H9 (cell line): ENCODE measurements at places on chromosomes 7 and 10.

DNA sequence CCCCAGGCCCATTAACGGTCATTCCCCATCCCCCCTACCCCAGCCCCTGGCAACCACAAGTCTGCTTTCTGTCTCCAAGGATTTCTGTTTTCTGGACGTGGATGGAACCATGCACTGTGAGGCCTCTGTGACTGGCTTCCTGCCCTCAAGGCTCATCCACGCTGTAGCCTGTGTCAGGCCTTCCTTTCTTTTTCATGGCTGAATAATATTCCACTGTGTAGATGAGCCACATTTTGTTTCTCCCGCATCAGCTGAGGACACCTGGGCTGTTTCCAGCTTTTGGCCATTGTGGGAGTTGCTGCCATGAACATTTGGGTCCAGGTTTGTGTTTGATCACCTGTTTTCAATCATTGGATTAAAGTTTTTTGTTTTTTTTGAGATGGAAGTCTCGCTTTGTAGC is 50.0 kb downstream of the UNCX start:
- DNase-seq: no peak

DNA sequence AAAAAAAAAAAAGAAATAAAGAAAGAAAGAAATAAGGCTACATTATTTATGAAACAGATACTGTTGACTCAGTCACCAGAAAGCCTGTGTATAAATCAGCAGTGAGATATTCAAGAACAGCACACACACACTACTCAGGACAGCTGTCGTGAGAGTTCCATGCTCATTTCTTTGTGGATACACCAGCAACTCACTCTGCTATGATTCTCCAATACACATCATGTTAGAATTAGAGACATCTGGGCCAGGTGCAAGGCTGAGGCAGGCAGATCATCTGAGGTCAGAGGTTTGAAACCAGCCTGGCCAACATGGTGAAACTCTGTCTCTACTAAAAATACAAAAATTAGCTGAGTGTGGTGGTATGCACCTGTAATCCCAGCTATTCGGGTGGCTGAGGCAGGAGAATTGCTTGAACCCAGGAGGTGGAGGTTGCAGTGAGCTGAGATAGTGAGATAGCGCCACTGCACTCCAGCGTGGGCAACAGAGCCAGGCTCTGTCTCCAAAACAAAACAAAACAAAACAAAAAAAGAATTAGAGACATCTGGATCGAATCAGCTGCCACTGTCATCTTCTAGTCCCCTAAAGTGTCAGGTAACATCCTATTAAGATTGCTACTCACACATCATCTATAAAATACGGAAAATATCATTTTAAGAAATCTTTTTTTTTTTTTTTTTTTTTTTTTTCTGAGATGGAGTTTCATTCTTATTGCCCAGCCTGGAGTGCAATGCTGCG is 11.2 kb upstream of the NUPR2 start:
- no peak for DNase-seq

DNA sequence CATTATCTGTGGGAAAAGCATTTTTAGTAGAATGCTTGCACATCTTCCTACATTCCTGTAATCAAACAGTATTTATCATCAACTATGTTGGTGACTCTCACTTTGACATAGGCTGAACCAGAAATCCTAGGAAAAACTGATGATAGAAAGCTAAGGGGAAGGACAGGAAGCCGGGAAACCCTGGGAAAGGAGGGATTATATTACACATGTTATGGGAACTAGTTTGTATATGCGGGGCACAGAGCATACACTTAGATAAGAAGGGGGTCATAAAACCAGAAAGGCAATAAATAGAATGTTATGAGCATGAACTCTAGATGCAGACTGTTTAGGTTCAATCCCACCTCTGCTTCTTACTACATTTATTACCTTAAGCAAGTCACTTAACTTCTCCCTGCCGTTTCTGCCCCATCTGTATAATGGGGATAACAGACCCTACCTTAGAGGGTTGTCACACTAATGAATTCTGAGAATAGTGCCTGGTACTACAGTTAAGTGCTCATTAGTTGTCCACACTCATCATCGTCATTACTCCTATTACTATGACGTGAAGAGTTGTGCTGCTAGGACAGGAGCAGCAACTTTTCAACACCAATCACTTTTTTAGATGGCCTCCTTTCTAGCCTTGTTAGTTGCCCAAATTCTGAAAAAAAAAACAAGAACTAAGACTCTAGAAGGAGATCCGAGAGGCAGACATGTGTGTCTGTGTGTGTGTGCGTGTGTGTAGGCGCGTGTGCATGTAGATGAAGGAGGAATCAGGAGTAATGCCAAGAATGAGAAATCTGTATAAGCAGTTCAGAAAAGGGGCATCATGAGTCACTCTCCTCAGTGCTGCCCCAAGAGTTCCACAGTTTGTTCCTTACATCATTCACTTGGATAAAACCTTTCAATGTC is 52.2 kb downstream of the KMT2C start:
- no peak for DNase-seq

GRCh38 chr7:96179837-96180236 is 142.1 kb downstream of the SLC25A13 start:
- no peak for DNase-seq

DNA sequence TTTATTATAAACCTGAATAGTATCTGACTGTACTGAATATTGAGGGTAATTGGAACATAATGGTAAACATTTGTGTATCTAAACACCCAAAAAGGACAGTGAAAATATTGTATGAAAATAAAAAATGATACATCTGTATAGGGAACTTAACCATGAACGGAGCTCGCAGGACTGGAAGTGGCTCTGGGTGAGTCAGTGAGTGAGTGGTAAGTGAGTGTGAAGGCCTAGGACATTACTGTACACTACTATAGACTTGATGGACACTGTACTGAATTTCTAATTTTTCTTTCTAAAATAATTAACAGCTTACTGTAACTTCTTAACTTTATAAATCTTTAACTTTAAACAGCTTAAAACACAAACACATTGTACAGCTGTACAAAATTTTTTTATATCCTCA is 454.5 kb upstream of the FZD8 start:
- DNase-seq: no peak

DNA sequence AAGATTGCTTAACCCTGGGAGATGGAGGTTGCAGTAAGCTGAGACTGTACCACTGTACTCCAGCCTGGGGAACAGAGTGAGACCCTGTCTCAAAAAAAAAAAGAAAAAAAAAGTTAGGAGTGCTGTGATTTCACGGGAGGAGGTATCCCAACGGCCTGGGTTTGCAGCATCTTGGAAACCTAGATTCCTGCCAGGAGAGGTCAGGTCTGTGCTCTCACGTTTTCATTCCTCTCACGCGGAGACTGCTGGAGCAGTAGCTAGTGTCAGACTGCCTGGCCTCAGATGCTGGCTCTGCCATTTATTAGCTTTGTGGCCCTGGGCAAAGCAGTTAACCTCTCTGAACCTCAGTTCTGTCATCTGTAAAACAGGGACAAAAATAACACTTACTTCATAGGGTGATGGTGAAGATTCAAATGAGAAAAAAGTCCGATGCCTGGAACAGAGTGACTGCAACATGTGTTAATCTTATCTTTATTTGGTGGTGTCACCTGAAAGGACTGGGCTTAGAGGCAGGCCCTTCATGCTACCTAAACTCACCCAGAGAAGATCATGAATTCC is 94.9 kb downstream of the GAD2 start:
- peak; percentile 74 for DNase-seq

GRCh38 chr7:22252016-22252415 is 104.9 kb downstream of the RAPGEF5 start:
- no peak for DNase-seq

DNA sequence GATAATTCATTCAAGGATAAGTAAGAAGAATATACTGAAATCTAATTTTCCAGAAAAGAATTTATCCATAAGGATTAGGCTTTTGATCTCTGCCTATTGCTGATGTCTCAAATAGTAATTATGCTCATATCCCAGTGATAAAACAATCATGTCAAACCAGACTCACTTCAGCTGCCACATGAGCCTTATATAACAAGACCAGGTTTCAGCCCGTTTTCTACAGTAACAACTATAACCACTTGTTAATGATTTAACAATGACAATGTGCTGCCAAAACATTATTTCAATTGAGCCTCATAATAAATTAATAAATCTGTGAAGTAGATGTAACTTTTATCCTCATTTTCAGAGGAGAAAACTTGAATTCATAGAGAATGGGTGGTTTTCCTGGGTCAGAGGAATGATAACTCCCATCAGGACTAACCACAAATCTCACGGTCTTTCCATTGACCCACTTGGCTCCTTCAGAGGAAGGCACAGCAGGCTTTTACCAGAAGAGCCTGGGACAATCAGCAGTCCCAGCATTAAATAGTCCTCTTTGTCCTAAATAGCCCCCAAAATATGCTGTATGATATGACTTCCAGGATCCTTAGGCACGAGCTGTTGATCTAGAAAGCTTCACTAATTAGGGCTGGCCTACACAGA is 42.5 kb upstream of the SLIT1 start:
- DNase-seq: no peak

- DNase-seq: no peak
Measured at GRCh38 chr7:7569081-7569527, 2.4 kb downstream of the MIOS start.
